Amygdala (tissue), 56 donors: ENCODE measurements at places on chromosomes 16 and 17.

DNA sequence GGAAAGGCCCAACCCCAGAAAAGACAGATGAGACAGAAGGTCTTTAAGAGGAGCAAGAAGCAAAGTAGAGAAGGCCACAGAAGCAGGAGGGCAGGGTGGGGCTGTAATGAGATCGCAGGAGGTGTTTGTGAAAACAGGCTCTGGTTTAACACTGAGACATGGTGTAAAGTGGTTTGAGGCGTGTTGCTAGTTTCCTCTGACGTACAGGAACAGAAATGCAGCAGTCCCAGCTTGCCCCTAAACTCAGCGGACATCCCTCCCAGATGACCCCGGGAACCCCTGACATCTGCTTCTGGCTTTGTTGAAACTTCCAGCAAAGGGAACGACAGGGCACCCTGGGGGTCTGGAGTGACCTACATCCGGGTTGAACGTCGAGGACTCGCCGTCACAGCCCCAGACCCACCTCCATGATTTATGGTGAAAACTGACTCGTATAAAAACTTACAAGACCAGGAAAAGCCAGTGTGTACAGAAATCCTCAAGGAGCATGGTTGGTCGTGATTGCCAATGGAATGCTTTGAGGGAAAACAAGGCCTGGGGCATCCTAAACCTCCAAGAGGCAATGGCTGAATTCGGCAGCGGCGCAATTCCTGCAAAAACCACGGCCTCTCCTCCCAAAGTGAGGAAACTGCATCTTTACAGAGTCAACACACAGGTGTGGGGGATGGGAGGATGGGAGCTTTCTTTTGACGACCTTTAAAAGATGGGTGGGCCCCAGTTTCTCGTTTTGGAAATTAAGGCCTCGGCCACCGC, 25.8 kb downstream of the LITAF start:
- DNase-seq = no peak

GRCh38 chr17:75237100-75238014, 24.0 kb downstream of the GGA3 start:
- DNase-seq = no peak

GRCh38 chr17:66975614-66976378, 11.3 kb downstream of the CACNG4 start:
- peak; percentile 21 for DNase-seq

DNA sequence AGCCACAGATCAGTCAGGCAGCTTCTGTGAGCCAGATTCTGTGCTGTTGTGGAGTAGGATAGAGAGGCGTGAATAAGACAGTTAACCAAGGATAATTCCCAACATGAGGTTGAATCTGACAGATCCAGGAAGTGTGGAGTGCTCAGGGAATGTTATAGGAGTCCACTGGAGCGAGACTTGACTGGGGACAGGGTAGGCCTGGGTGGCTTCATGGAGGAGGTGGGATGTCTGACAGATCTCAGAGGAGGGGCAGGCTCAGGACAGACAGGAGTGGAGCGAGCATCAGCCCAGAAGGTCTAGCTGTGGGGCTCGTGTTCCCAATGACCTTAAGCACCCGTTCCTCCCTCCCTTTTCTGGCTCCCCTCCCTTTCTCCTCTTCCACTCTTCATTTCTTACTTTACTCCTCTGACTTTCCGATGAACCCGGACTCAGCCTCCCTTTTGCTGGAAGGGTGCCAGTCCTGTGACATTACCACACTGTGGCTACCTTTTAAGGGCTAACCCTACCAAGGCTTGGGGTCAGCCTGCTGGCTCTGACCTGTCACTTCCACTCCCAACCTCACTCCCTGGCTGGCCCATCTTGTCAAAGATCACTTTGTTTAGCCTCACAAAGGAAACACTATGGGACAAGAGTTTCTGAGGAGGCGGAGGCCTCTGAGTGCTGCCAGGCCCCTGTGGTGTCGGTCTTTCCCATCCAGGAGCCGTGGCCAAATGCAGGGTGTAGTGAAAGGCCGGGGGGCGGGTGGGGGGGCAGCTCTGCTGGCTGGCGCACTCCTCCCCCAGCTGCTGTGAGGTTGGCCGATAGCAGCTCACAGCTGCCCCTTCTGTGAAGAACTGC, 28.5 kb upstream of the EFCAB13 start:
- DNase-seq = peak; percentile 54

DNA sequence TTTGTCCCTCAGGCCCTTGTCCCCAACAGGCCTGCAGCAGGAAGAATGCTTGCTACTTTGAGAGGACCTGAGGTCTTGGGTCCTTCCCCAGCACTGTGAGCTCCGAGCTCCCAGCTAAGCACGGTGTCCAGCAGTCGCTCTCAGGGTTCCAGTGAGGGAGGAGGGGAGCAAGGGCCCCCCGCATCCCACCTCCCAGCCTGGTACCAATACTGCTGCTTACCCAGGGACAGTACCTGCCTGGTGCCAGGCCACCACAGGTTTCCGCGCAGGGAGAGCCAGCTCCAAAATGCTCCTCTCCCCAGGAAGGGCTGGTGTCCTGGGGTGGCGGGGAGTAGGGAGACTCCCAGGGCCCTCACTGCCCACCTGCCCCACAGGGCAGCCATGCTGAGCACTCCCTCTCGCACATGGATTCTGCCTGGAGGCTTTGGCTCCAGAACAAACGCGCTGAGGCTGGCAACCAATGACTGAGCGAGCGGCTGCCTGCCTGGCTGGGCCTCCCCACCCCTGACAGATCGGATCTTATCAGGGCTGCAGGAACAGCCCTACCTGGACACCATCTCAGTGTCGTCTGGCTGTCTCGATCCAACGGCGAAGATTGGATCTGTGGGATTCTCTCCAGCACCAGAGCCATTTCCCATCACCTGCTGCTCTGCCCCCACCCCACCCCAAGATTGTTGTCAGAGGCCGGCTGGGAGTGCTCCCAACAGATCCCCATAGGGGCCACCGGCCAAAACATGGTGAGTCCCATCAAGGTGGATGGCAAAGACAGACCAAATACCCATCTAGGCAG, 2.4 kb downstream of the DOK4 start:
- DNase-seq = no peak

- peak; percentile 63 for DNase-seq
Observed at GRCh38 chr16:57899771-57900661, 70.9 kb downstream of the CNGB1 start.

DNA sequence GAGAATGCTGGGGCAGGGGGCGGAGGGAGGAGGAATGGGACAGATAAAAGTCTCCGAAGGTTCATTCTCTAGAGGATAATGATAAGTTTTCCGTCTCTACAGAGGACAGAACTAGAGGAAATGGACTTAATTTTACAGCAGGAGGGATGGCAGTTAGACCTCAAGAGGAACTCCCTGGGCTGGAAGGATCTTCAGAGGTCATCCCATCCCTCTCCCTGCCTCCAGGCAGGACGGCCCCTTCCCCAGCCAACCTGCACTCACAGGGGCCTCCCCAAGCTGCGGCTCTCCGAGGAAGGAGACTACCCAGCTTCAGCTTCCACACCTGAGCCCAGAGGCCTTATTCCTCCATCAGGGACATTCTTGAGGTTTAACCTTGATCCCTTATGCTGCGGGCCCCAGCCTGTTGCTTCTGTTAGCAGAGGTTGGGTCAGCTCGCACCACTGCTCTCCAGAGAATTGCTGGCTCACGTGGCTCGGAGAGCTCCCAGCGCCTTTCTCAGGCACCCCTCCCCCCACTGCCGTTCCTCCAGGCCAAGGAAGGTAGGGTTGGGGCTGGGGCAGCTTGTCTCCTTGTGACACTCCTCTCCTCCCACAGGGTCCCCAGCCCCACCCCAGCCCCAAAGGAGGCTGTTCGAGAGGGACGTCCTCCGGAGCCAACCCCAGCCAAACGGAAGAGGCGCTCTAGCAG, 8.5 kb downstream of the ELOB start:
- DNase-seq = no peak

- no peak for DNase-seq
Observed at GRCh38 chr16:69563605-69564580, 1.9 kb upstream of the NFAT5 start.

- DNase-seq = no peak
Observed at GRCh38 chr17:37067555-37068111, 118.9 kb downstream of the AATF start.

DNA sequence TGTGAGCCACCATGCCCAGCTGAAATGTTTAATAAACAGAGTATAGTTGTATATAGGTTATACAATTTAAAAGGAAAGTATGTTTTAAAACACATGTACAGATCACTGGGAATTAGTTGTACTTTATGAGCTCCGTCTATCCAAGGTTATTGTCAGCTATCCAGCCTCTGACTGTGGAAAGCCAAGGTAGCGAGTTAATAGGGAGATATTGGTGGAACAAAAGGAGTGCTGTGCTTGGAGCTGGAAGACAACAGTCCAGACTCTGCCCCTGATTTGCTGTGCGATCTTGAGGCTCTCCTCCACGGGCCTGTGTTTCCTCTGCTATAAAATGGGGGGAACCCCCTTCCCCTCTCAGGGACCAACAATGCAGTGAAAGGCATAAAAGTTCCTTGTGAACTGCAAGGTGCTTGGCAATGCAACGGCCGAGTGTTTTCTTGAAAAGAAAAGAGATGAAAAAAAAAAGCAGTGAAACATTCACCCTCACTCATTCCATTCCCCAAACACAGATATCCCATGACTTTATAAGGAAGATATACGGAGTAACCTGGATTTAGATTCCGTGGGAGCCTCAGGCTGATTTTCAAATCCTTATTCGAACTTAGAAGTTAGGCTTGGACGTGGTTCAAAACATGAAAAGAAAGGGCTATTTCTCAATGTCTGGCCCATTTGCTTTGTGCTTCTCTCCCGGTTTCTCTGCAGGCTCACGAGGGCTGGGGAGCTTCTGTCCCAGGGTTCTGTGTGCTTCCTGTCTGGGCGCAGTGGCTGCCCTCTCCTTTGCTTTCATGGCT, 34.1 kb downstream of the CUEDC1 start:
- DNase-seq = no peak

DNA sequence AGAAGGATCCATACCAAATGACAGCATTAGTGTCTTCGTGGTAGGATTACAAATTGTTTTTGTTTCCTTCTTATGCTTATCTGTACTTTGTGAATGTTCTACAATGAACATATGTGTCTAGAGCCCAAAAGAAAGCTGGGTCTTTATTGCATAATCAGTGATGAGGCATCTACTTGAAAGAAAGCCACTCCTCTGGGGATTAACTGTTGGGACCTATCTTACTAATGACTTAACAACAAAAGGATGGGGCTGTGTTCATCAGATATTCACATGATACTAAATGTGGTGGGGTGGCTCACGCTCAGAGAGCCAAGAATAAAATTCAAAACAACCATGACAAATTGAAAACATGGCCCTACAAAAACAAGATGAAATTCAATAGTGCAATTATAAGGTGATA, 160.2 kb downstream of the RGS9 start:
- no peak for DNase-seq

GRCh38 chr16:70512456-70512855, 10.9 kb downstream of the COG4 start:
- no peak for DNase-seq

DNA sequence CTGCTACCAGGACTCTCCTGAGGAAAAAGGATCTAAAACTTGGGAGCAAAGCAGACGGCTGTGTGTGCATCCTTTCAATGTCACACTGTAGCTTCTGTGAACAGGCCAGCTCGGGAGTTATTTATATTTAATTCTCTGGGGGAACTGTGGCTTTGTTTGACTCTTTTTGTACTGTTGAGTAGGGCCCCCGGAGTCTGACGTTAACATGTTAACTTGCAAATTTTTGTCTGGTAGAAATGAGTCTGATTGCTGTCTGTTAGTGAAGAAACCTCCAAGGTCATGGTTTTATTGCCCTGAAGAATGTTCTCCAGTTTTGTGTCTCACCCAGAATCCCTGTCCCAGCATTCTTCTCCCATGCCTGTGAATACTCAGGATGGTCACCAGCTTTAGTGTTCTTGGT, 14.2 kb upstream of the KCNG4 start:
- no peak for DNase-seq

DNA sequence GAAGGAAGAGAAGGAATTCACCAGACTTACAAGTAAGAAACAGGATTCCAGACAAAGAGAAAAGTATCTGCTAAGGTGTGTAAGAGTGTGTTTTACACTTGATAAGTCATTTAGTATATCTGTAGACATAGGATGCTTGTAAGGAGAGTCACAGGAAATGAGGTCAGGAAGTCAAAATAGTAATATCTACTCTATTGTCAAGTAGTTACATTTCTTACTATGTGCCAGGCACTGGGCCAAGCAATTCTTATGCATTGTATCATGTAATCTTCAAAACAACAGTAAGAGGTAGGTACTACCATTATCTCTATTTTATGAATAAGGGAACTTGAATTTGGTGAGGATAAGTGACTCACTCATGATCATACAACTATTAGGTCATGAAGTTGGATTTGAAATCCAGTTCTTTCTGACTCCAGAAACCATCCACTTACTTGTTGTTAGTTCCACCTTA, 129.1 kb downstream of the SNX11 start:
- no peak for DNase-seq

DNA sequence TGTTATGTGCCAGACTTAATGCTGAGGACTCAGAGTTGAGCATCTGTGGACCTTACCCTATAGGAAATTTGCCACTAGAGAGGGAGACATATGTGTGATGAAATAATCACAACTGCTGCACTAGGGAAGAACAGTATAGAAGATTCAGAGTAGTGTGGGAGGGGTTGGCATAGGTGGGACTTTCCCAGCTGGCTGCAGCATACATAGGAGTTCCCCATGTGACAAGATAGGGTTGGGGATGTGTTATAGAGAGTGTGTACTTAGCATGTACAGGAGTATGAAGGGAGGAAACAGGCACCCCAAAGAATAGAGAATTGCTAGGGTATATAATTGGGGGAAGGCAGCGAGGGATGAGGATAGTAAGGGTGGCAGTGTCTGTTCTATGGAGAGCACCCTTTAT, 2.9 kb downstream of the NUP93 start:
- DNase-seq = no peak

GRCh38 chr17:2361010-2361760, 23.9 kb downstream of the SGSM2 start:
- no peak for DNase-seq

- peak; percentile 33 for DNase-seq
Observed at GRCh38 chr17:75181608-75182318, 996 bp downstream of the SUMO2 start.

DNA sequence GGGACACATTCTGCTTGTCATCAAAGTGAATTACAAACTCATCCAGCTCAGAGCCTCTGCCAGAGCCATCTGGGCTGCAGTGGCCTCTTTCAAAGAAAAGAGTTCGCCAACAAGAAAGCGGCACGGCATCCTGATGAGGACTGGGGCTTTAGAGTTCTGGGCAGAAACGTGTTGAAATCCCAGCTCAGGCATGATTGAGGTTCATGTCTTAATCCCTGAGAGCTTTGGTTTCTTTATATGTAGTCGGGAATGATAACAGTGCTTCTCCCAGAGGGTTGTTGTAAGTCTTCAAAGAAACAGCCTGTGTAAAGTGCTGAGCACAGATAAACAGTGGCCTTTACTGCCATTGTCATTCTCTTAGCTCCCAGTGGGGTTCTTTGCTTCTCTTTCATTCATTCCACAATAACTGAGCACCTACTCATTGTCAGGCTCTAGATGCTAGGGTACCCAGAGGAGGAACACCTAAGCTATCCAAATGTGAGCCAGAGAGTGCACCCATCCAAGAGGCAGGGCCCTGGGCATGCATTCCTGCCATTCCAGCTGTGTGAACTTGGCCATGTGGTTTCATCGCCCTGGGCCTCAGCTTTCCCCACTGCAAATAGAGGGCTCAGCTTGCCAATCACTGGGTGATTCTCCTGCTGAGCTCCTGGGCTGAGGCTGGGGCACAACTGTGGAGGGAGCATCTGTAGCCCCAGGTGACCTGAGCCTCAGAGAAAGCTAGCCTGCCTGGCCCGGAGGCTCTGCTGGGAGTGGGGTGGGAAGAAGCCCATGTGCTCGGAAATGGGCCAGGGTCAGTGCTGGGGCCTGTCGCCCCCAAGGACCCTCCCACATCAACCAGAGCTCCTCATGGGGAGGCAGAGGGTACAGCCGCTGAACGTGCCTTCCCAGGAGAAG, 38.3 kb upstream of the CRHR1 start:
- no peak for DNase-seq
